ENCODE measurements at places on chromosomes 5 and 9.

DNA sequence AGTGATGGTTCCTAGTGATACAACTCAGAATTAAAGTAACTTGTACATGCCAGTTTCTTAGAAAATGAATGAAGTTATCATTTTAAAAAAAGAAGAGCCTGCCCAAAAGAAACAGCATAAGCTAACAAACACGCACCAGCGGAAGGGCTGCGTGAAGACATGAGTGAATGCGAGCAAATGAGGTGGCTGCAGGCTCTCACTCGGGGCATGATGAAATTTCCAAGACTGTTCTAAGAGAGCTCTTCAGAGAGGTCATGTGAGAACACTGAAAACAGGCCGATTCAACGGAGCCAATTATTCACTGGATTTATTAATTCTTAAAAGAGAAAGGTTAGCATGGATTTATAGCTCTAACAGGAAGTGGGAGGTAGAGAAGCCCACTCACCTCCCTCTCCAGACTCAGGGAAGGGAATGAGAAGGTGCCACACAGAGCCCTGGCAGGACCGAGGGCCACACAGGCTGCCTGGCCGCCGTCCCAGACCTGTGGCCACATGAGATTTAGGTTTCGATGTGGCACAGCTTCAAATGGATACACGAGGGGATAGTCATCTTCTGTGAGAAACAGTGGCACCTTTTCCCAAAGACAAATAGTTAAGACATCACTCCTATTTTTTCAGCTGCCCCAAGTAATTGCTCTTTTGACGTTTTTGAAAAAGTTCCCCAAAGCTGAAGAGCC, 55.5 kb downstream of the HABP4 start:
- no peak for DNase-seq

- no peak for DNase-seq
Measured at GRCh38 chr5:2093859-2094615, 211.3 kb upstream of the IRX4 start.

DNA sequence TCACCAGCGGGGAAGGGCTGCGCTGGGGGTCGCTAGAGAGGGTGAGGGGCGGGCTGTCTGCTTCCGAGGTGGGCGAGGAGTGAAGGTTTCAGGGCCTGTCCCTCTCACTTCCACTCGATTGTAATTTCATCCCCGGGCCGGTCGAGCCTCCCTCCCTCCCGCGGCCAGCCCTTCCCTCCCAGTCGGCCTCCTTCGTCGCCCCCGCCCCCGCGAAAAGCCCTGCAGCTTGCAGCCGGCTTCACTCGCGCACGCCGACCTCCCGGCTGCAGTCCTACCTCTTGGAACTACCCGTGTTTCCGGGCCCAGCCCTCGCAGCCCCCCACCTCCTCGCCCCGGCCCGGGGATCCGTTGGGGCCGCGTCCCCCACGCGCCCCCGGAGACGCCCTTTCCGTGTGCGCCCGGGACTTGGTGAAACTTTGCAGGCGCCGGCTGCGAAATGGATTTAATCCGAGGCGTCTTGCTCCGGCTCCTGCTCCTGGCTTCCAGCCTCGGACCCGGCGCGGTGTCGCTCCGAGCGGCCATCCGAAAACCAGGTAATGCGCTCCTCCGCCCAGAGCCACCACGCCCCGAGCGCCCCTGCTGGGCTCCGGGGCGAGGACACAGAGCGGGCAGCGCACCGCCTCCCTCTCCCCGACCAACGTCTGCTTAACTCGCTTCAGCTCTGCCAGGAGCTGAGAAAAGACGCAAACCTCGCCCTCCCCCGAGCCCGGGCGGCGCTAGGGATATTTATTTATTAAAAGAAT, at the start of gene EGFLAM:
TSS of gene EGFLAM (plus strand) at position 241 of the 743 bp plus-strand sequence. CDS start at position 437, 196 bp downstream.
- DNase-seq, result peak; percentile 84

- no peak for DNase-seq
Measured at GRCh38 chr9:102209176-102209575, 470.7 kb upstream of the GRIN3A start.

DNA sequence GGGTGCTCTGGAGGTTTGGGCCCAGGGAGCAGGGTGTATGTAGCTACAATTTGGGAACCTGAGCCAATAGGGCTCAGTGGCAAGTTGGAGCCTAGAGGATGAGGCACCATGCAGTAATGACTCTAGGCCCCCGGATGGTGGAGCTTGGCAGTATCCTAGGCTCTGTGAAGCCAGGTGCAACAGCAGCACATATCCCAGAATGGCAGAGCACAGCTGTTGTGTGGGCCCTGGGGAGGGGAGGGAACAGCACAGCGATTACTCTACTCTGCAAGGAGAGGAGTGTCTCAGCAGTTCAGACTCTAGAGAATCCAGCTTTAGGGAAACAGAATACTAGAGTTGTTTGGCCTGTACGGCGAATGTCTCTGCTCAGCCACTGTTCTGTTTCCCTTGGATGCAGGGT, 56.1 kb downstream of the LRRTM2 start:
- peak; percentile 6 for DNase-seq

GRCh38 chr9:81535542-81536241, 153.7 kb downstream of the TLE1 start:
- peak; percentile 90 for DNase-seq

Measured in neural progenitor cell (in vitro differentiated cells).